NCI-H1105 treated with DMSO at 0.1 percent for 48 hours (cell line): ENCODE measurements at places on chromosomes 16 and 17.

- DNase-seq, result no peak
Measured at GRCh38 chr16:67146523-67147357, 4.1 kb downstream of the B3GNT9 start.

- DNase-seq, result peak; percentile 74
Measured at GRCh38 chr17:7888184-7888920, at the start of gene CHD3. CHD3 (plus strand) TSS chr17:7888789; CDS start chr17:7889001, 212 bp downstream.

DNA sequence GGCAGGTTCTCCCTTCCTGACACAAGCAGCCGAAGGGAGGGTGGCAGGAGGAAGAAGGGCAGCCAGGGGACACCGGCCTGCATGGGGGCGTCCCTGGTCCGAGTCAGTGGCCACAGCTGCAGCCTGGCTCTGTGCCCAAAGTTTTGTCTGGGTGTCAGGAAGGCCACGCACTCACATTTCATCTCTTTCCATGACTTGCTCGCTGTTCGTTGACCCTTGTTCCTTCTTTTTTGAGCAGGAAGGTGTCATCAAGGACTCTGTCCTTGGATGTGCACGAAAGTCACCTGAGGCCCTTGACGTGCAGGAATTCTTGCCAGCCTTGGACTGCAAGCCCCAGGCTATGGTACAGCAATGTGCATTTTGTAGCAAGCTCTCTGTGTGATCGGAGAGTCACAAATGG is 93.3 kb downstream of the TNFRSF13B start:
- DNase-seq, result no peak

- DNase-seq, result peak; percentile 85
Measured at GRCh38 chr17:14301279-14302090, 604 bp downstream of the HS3ST3B1 start.

- no peak for DNase-seq
Measured at GRCh38 chr17:35743626-35744328, 9.3 kb downstream of the GAS2L2 start.

DNA sequence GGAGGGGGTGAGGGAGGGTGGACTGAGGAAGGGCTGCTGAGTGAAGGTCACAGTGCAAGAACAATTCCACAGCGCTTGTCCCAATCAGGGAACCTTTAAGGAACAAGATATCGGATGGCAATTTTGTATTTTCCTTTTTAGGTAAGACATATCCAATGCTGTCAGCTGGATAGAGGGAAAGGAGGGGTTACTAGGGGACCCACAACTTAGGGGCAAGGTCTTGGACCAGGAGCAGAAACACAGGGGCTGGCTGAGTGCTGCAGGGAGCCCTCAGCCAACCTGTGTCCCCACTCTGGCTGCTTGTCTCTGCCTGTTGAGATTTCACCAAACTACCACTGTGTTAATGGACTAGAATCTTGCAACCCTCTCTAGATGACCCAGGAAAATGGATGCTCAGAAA is 47.6 kb downstream of the AKAP1 start:
- no peak for DNase-seq

- DNase-seq, result no peak
Measured at GRCh38 chr17:40321961-40322357, 13.0 kb downstream of the RARA start.

DNA sequence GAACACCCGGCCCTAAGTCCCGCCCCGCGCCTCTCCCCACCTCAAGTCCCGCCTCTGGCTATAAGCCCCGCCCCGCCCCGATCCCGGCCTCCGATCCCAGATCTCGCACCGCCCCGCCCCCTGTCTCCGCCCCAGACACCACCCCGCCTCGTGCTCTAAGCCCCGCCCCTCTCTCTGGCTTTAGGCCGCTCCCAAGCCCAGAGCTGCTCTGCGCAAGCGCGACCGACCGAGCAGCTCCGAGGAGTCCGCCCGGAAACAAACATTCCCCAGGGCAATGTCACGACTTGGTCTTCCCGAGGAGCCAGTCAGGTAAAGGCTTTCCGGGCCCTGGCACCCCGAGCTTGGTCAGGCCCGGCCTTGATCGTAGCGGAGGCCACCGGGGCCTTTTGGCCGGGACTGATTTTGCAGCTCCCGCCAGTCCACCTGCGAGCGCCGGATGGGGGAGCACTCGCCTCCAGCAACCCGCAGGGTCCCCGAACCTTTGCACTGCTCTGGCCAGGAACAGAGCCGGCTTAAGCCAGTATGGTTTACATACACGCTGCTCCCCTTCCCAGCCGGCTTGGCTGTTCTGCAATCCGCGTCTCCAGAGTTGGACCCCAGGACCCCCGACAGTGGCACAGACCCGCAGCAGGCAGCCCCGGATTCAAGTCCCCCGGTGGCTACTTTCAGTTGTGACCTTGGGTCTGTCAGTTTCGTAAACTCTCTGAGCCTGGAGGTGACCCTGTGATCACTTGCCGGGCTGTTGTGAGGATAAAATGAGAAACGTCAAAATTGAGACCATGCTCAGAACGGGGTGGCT is at the start of gene NUDT7:
NUDT7 (plus strand) TSS at position 206 of the 799 bp plus-strand sequence; CDS start at position 275, 69 bp downstream.
- DNase-seq, result peak; percentile 55

- DNase-seq, result no peak
Measured at GRCh38 chr17:31446195-31446967, 54.9 kb downstream of the RAB11FIP4 start.

GRCh38 chr17:36726199-36726598 is 124.8 kb downstream of the MRM1 start:
- DNase-seq, result no peak

DNA sequence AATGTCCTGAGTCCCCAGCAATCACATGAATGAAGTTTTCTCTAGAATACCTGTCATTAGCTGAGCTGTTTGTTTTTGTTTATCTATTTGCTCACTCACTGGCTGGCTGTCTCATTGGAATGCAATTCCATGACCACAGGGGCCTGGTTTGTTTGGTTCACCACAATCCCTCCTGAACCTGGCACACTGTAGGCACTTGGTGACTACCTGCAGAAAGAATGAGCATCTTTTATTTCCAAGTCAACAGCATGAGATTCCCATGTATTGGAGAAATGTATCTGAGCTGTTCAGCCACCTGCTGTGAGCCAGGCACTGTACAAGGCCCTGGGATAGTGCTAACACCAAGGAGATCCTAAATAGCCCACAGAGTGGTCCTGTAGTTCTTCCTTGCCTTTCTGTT is 345.1 kb downstream of the XYLT1 start:
- no peak for DNase-seq

DNA sequence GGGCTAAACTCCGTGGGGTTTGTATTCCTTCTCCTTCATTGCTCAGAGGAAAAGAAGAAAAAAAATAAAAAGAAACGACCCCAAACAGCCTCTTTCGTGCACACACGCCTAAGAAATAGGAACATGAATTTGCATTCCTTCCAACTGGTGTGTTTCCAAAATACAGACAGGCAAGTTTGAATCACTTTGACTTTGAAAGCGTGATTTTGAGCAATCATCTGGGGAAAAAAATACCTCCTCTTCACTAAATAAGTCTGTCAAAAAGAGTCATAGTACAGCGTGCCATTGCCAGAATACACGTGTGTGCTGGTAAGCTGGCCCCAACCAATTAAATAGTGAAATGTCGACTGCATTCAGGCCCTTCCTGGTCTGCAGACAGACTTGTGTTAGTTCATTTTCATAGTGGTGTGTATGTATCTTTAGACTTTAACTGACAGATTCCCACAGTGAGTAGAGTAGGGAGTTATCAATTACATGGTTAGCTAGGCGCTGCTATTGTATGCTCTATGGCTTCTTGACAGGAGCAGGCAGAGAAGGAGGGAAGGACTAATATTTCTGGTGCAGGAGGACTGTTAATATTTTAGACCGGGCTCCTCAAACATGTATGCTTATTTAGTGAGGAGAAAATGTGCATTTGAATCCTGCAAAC is 618.3 kb downstream of the MAF start:
- DNase-seq, result no peak

DNA sequence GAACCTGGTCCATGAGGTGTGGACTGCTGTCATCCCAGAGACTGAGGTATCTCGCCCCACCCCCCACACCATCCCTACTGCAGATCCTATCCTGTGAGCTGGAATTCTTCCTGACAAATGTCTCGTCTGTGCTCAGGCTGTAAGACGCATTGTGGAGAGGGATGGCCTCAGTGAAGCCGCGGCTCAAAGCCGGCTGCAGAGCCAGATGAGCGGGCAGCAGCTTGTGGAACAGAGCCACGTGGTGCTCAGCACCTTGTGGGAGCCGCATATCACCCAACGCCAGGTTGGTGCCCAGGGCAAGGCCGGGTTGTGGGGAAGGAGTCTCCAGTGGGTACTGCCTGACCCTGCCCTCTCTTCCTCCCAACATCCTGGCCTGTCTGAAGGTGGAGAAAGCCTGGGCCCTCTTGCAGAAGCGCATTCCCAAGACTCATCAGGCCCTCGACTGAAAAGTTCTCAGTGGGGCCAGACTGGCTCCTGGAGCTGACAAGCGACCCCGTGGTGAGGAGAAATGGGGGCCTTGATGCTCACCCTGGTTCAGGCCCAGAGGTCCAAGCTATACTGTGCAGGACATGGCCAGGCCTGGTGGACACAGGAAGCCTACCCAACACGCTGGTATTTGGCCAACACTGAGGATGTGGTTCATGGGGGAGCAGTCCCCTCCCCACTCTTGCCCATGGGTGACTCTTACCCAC is 1.2 kb upstream of the MLX start:
- no peak for DNase-seq

DNA sequence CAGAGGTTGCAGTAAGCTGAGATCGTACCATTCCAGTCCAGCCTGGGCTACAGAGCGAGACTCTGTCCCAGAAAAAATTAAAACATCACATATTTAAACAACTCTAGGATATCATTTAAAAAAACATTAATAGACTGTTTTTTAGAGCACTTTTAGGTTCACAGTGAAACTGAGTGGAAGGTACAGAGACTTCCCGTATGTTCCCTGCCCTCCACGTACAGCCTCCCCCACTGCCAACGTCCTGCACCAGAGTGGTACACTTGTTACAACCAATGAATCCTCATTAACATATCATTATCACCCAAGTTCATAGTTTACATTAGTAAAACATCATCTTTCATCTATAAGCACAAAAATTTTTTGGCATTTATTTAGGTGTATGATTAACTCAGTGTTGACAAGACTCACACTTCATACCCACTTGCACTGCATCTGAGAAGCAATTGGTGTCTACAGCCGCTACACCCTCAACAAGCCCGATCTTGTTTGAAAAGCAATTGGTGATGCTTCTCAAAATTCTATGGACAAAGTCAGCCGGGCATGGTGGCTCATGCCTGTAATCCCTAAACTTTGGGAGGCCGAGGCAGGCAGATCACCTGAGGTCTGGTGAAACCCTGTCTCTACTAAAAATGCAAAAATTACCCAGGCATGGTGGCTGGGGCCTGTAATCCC is 39.9 kb upstream of the STH start:
- peak; percentile 3 for DNase-seq

- no peak for DNase-seq
Measured at GRCh38 chr16:83843657-83844056, 35.9 kb downstream of the HSBP1 start.

DNA sequence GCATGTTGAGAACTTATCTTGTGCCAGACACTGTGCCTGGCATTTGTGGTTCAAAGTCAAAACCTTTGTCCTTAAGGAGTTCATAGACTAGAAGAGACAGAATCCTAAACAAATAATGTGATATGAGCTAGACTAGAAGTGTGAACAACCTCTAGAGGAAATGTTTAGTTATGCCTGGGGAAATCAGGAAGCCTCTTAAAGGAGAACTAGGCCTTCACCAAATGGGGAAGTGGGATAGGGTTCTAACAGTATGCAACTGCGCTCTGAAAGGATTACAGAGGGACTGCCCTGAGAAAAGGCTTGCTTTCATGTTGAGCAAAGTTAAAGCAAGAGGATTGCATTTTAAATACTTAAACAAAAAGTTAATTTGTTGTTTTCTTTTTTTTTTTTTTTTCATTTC is 4.9 kb downstream of the RUNDC1 start:
- no peak for DNase-seq

GRCh38 chr16:67538666-67539101 is 10.1 kb downstream of the RIPOR1 start:
- DNase-seq, result no peak

DNA sequence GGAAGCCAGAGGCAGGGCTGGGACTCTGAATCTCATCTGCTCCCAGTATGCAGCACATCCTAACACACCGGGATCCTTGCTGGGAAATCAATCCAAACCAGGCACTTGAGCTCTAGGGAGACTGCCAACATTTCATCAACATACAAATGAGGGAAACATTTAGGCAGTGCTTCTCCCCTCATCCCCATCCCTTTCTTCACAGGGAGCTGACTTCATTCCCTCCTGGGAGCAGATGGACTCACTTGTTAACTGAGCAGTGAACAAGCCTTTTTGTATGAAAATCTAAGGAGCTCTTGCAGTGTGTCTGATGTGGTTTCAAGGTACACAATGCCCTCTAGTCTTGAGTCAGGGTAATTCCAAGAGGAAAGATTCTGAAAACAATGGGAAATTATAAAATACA is 96.3 kb downstream of the TMEM114 start:
- no peak for DNase-seq

DNA sequence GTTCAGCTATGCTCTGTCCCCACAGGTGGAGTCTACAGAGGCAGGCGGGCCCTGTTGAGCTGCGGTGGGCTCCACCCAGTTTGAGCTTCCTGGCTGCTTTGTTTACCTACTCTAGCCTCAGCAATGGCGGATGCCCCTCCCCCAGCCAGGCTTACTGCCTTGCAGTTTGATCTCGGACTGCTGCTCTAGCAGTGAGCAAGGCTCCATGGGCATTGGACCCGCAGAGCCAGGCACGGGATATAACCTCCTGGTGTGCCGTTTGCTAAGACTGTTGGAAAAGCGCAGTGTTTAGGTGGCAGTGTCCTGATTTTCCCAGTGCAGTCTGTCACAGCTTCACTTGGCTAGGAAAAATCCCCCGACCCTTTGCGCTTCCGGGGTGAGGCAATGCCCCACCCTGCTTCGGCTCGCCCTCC is 89.1 kb downstream of the BCAS3 start:
- DNase-seq, result no peak

- DNase-seq, result no peak
Measured at GRCh38 chr17:61595418-61596186, 4.6 kb upstream of the NACA2 start.

DNA sequence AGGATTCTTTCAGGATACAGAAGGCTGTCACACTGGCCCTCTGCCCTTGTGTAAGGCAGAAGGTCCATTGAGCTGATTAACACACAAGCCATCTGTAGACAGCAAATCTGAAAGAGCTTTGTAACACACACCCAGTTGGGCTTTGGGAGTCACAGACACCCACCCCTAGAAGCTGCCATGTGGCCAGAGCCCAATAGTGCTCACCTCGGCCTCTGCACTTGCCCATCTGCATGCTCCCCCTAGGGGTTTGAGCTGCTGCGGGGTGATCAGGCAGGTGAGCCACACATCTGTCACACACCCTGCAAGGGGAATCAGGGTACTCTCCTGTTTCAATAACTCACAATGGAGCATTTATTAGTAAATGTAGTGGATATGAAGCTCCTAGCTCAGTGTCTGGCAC is 138.3 kb downstream of the CHD9NB start:
- DNase-seq, result no peak

DNA sequence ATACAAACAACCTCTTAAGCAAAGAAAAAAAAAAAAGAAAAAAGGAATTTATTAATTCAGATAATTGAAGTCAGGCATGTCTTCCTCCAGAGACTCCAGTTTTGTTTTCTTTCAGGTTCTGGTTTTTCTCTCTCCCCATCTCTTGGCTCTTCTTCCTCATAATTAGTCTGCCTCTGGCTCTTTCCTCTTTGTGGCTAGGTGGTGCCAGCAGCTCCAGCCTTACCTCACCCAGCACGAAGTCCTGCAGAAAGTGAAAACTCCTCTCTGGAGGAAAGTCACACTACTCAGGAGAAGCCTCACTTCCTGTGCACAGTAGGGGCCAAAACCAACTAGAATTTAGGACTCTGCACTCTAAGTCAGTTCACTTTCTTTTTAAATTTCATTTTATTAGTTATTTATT is 10.3 kb upstream of the NFAT5 start:
- DNase-seq, result no peak
